AG08395 (cell line): ENCODE measurements at places on chromosomes 6 and 20.
A peak's percentile ranks its signal among the peaks of the same experiment; 100 is the strongest.

DNA sequence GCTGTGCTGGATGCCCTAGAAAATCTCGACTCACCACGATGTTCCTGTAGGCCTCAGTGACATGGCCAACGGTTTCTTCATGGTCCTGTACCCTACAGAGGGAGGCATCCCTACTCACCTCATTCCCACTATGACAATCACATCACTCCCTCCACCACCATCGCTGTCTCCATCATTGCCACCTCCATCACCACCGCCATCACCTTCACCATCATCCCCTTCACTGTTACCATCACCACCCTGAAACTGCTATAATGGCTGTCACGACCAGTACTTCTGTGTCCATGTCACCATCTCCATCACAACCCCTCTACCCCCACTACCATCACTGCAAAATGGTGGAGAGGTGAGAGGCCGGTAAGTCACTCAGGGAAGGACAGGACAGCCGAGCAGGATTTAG, 29.8 kb upstream of the MRPS18A start:
- no peak for DNase-seq

DNA sequence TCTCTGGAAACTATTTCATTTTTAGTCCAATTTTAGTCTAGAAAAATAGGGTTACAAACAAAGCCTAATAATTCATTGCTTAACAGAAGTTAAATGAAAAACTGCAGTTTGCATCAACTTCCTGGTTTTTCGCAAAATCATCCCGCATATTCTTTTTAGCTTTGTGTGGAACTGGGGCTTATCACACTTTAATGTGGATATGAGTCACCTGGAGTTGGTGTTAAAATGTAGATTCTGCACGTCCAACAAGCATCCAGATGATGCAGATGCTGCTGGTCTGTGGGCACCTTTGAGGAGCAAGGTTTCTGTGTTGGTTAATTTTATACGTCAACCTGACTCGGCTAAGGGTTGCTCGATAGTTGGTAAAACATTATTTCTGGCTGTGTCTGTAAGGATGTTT, 126.1 kb downstream of the PLCB4 start:
- no peak for DNase-seq

DNA sequence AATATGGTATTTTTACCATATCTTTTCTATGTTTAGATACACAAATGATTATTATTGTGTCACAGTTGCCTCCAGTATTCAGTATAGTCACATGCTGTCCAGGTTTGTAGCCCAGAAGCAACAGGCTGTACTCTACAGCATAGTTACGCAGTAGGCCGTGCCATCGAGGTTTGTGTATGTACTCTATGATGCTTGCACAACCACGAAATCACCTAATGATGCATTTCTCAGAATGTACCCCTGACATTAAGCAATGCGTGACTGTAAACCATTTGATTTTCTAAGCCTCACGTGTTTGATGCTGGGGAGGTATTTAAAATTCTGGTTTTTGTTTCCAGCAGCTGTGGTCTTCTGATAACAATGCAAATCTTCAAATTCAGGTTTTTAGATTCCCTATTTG, 207.6 kb downstream of the UST start:
- DNase-seq, result no peak

GRCh38 chr6:113137426-113137825, 719.7 kb upstream of the MARCKS start:
- no peak for DNase-seq

GRCh38 chr6:36685926-36686667, 7.6 kb downstream of the CDKN1A start:
- no peak for DNase-seq

- DNase-seq, result no peak
These were observed 26.2 kb upstream of the TCFL5 start for GRCh38 chr20:62887860-62888239.

GRCh38 chr6:84390334-84390733, 162.9 kb upstream of the CEP162 start:
- no peak for DNase-seq

- no peak for DNase-seq
These were observed 18.4 kb downstream of the TP53RK start for GRCh38 chr20:46670585-46671584.

- DNase-seq, result peak; percentile 36
These were observed 135.7 kb downstream of the KIF13A start for GRCh38 chr6:17851720-17852161.

DNA sequence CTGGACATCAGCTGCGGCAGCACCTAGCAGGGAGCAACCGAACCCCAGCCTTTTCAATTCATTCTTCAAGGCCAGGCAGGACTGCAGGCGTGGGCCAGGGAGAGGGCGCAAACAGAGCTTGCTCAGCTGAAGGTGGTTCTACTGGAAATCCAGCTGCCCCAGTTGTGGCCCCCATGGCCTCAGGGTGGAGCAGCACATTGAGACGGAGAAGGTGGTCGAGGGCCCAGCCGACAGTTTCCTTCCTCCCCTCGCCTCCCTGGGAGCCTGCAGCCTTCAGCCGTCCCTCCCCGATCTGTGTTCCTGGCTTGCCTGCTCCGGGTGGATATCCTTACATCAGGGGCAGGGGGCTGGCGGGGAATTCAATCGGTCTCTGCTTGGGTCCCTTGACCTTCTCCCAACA, 217.8 kb downstream of the ANKRD60 start:
- no peak for DNase-seq

- DNase-seq, result no peak
These were observed 44.6 kb downstream of the GPR63 start for GRCh38 chr6:96792561-96793190.

DNA sequence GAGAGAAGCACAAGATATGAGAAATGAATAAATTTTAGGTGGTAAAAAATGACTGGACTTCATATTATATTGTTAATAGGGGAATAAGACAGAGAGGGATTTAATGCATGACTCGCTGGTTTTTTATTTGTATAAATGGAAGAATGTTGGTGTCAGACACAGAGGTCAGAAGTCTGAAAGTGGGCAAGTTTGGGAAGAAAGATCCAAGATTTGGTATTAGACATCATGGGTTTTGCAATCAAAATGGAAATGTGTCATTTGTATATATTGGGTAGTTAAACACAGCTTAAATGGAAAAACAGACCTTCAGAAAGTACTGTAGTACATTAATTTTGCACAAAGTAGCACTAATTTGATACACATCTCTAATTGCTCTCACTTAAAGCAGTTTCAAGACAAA, 96.2 kb downstream of the EYA4 start:
- no peak for DNase-seq

GRCh38 chr6:68059899-68060298, 575.2 kb upstream of the ADGRB3 start:
- no peak for DNase-seq

DNA sequence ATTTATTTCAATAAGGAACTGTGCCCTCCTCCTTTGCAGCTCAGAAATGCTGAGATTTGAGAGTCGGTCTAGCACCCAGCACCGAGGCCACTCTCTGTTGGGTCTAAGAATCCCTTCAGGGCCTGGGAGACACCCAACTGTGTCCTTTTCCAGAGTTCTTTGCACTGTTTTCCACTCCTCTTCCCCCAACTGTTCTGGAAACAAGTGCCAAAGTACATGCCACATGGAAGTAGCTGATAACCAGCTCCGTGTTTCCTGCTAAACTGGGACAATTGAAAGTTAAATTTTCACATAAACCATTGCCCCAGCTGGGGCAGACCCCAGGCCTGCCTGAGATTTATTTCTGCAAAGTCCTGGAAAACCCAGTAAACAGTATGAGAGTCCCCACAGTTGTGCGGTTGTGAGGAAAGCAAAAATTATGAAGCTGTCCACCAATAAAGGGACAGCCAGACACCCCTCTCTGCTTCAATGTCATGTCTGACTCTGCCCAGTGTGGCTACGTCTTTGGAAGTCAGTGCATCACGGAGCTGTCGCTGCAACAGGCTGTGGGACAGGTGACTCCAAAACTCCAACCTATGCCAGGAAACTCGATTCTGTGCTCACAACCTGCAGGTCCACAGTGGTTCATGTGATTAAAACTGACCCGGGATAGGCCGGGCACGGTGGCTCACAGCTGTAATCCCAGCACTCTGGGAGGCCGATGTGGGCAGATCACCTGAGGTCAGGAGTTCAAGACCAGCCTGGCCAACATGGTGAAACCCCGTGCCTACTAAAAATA, 178.0 kb upstream of the AFDN start:
- no peak for DNase-seq

DNA sequence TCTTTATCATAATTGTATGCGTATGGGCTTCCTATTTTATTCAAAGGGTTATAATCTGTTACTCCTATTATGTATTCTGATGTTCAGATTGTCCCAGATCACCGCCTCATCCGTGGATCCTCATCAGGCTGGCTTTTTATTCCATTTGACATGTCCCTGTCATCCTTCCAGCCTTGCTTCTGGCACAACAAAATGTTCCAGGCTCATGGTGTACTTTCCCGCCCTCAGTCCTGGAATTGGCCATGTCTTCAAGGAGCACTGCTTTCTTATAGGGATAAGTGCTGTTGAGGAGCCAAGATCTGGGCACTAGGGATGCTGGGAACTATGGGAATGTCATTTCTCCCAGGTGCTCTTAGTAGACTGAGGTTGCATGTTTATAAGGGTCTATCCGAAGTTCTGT, 207.8 kb downstream of the JARID2 start:
- no peak for DNase-seq

DNA sequence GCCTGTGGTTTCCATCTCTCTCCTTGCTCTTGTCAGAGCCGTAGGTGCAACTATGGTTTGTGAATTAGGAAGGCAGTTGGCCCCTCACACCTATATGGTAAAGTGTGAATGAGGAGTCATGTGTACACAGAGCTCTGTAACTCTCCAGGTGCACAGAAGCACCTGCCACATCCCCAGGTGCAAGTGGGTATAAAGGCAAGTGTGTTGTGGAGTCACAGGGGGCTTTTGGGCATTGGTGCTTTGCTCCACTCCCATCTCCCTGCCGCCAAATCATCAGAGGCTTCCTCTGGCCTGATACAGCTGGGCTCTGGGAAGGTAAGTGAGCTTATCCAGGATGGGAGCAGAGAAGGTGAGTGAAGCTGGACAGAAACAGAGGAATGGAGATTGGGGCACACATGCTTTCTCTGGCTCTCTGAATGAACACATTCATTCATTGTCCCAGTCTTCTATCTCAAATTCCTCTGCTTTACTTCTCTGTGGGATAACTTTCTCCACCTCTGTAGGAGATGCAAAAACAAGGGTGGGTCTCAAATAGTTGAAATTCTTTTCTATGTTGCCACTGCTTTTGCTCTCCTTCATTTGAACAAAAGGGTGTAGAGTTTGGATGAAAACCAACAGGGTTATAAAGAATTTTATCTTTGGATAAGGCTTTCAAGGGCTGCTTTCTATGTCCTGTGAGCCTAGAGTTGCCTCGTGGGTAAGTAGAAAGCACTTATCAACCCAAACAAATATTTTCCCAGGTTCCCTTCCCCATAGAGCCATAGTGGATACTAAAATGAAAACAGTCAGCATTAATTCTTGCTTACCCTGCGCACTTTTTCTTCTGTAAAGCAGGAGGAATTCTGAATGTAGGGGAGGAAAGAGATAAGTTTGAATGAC, 45.0 kb upstream of the RIPOR2 start:
- DNase-seq, result peak; percentile 17

DNA sequence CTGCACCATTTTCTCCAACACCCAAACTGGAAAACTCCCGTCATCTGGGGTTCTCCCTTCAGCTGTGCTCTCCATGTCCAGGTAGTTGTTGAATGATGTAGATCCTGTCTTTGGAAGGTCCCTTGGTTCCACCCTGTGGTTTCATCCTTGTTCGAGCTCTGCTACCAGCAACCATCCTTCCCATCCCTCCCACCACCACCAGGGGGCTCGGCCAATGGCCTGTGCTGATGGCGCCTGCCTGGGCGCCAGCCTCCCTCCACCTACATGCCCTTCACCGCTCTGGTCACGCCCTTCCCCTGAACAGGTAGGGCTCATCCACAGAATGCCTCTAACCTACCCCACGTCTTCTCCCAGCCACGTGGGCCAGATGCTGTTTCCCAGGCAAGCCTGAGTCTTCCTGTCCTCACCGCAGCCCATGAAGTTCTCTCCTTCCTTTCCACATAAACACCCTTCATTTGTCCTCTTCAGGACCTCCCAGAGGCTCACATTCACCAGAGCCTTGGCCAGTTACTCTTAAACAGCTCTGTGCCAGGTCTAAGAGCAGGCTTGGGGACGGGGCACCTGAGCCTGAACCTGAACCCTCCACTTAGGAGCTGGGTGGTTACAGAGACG, 75.1 kb upstream of the DUSP22 start:
- no peak for DNase-seq

GRCh38 chr6:27889275-27889627, 22.9 kb downstream of the OR2B2 start:
- no peak for DNase-seq

DNA sequence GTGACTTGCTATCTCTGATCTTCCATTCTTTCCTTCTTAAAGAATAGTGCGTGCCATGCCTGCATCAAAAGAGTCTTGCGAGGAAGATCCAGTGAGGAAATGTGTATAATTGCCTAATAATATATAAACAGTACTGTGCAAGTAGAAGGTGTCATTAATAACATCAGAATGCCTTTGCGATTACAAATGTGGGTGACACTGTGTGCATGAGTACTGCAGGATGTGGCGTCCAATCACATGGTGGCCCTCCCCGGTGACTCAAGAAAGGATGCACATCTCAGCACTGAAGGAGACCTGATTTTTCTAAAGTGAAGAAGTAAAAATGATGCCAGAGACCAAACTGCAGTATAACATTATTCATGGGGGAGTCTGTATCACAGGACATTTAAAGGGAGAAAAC, 107.5 kb upstream of the EDN1 start:
- peak; percentile 20 for DNase-seq

DNA sequence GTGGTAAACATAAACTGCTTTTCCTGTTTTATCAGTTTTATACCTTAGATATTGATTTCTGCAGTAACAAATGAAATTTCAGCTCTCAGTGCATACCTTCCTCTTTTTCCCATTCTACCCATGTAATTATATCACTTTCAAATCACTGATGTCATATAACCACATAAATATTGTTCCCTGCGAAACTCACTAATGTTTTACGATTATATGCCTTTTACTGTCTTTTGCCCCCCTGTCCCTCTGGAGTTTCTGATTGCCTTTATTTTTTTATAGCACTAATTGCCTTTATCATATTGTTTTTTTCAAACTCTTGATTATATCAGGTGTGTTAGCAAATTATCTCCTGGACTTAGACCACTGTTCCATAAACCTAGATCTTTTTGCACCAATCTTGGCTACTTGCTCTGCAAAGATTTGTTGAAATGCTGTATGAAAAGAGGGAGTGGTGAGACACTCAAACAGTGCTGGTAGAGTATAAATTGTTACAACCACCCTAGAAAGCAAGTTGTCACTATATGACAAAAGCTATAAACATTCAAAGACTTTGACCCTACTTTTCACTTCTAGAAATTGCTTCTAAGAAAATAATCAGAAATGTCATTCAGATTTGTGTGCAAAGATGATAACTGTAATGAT, 29.6 kb upstream of the EDN1 start:
- DNase-seq, result no peak

- DNase-seq, result no peak
These were observed 64.8 kb upstream of the NAA20 start for GRCh38 chr20:19952392-19952791.
